T-helper 22 cell (primary cell): ENCODE measurements at places on chromosomes 11 and 22.

GRCh38 chr22:46238541-46238940 lies 11.6 kb downstream of the CDPF1 start:
- DNase-seq: no peak

- DNase-seq: no peak
Measured at GRCh38 chr11:119634301-119634700, 94.7 kb downstream of the NECTIN1 start.

- DNase-seq: no peak
Measured at GRCh38 chr11:101498891-101499290, 84.9 kb downstream of the TRPC6 start.

GRCh38 chr11:121134741-121135312 lies 33.8 kb downstream of the TECTA start:
- DNase-seq: no peak

DNA sequence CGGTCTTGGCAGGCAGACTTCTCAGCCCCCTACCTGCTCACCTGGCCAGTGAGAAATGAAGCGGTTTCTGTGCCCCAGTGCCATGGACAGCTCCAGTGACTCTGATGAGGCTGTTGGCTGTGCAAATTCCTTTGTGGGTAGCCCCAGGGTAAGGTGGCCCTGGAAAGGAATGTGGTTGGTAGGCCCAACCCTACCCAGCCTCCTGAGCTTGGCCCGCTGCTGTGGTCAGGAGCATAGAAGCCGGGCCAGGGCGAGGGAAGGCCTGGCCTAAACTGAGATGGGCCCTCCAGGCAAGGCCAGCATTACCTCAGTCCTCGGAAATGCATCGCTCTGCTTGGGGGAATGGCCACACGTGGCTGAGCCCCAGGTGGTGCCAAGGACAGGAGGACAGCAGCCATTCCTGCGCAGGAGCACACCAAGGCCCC lies 16.9 kb downstream of the DAGLA start:
- no peak for DNase-seq

DNA sequence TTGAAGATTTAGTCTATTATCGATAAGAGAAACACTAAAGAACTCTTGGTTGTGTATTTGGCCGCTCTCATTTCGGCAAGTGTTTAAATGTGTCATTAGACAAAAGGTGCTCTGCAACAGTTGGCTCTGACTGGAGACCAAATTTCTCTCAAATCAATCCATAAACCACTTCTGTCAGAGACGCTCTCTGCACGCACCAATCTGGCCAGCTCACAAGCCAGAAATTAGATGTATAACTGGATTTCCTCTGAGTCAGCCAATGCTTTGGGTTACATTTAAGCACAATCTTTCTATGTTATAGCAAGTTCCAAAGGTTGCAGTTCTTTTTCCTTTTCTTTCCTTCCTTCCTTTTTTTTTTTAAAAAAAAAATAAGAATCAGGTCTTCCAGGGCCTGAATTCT lies 17.6 kb upstream of the PARVA start:
- no peak for DNase-seq

DNA sequence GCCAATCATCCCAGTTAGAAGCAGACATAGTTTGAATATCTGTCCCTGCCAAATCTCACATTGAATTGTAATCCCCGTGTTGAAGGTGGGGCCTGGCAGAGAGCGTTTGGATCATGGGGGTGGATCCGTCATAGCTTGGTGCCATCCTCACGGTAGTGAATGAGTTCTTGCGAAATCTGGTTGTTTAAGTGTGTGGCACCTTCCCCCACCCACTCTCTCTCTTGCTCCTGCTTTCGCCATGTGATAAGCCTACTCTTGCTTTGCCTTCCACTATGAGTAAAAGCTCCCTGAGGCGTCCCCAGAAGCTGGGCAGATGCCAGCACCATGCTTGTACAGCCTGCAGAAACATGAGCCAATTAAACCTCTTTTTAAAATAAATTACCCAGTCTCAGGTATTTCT lies 5.0 kb upstream of the CCDC81 start:
- no peak for DNase-seq

- DNase-seq: no peak
Measured at GRCh38 chr22:25008666-25009065, 56.1 kb downstream of the KIAA1671 start.

GRCh38 chr11:121476379-121477032 lies 23.7 kb upstream of the SORL1-AS1 start:
- no peak for DNase-seq

GRCh38 chr22:22193923-22194322 lies 50.7 kb upstream of the VPREB1 start:
- no peak for DNase-seq

GRCh38 chr11:95684701-95685100 lies 104.9 kb downstream of the FAM76B start:
- no peak for DNase-seq

DNA sequence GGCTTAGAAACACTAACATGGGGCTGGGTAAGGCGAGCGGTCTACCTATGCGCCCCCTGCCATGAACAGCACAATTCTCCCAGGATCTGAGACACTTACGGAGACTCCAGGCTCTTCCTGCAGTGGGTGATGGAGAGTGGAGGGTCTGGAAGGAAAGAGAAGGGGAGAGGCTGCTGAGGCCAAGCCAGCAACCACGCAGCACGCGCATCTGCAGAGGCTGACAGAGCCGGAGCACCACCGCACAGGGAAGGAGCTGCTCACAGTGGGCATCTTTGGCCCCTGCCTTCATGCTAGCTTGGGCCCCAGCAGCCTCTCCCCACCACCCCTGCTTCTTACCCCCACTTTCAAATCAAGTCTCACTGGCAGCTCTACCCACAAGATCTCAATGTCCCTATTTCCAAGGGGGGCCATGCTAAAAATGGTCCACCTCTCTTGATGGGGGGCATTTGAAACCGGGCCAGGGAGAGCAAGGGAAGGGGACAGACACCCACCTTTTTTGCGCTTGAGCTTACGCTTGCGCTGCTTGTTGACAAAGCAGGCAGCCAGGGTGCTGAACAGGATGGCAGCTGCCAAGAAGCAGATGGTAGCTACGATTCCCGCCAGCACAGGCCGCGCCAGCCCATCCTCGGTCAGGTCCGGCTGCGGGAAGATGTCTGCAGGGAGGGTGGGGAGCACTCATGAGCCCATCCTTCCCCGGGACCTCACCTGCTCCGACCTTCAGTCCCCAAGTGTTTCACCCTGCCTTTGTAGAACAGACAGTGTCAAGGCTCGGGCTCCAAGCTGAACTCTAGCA lies 34.5 kb downstream of the IGSF9B start:
- no peak for DNase-seq

- DNase-seq: no peak
Measured at GRCh38 chr11:117825538-117826189, 1.1 kb upstream of the FXYD2 start.

- no peak for DNase-seq
Measured at GRCh38 chr22:34877506-34877905, 188.5 kb upstream of the ISX start.

GRCh38 chr11:12161137-12161536 lies 50.7 kb downstream of the MICAL2 start:
- DNase-seq: no peak

DNA sequence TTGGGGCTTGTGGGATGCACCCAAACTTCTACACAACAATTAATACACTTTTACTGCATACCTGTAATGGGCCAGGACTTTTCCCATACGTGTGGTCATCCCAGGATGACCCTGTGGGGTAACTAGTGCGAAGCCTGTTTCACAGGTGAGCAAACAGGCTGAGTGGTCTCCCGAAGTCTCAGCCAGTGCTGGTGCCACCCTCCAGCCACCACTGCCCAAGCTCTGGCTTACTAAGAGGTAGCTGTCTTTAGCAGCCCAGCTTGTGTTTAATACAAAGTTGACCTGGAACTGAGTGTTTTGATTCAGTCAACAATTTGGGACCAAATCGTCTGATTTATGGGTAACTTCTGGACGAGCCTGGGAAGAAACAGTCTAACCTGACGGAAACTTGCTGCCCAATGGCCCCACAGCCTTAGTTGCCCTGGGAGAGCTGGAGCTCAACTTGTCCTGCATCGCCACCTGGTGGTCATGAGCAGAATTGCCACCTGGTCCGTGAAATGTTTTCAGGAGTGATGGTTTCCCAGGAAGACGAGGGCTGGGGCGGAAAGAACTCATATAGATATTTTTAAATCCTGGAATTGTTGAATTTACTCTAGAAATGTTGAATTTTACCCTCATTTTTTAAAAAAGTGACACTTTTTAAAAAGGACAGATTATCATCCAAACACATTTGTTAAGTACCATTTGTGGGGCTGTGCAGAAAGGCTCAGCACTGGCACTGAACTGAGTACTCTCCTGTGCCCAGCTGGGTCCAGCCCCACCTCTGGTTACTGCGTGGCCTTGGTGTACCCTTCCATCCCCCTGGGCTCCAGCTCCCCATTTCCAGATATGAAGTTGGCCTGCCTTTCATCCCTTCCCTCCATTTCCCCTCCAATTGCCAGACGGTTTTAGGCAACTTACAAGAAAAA lies 95.5 kb upstream of the PARVA start:
- DNase-seq: peak; percentile 39

- DNase-seq: no peak
Measured at GRCh38 chr11:1619449-1619848, 2.5 kb downstream of the KRTAP5-4 start.

DNA sequence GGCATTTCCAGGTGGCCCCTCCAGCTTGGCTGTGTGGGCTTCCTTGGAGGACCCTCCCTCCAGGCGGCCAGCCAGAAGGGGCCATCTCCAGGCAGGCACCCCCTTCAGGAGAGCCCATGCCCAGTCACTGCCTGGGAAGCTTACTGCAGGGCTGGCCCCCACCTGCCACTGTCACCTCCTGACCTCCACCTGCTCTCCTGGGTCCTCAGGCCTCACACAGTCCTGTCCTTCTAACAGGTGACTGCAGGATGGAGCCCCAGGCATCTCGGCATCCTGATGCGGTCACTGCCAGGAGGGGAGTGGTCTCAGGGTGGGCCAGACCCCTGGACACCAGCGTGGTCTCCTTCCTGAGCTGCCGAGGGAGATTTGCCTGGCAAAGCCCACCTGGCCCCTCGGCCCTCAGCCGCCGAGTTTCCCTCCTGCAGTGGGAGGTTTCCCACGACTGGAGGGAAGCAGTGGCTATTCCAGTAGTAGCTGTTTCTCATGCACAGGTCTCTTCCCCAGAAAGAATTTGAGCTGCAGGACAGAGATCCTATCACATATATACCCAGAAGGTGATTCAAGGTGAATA lies 13.0 kb downstream of the TBX1 start:
- no peak for DNase-seq

DNA sequence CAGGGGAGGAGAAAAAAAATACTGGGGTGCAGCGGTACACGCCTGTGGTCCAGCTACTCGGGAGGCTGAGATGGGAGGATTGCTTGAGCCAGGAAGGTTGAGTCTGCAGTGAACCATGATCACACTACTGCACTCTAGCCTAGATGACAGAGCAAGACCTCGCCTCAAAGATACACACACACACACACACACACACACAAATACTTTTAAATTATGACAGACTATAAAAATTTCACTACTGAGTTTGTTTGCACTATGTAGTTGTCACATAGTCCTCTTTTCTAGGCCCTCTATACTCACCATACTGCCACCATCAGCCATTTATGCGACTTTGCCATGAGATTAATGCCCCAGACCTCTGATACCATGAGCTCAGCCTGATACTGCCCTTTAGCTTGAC lies 109.6 kb downstream of the MRTFA start:
- DNase-seq: no peak

DNA sequence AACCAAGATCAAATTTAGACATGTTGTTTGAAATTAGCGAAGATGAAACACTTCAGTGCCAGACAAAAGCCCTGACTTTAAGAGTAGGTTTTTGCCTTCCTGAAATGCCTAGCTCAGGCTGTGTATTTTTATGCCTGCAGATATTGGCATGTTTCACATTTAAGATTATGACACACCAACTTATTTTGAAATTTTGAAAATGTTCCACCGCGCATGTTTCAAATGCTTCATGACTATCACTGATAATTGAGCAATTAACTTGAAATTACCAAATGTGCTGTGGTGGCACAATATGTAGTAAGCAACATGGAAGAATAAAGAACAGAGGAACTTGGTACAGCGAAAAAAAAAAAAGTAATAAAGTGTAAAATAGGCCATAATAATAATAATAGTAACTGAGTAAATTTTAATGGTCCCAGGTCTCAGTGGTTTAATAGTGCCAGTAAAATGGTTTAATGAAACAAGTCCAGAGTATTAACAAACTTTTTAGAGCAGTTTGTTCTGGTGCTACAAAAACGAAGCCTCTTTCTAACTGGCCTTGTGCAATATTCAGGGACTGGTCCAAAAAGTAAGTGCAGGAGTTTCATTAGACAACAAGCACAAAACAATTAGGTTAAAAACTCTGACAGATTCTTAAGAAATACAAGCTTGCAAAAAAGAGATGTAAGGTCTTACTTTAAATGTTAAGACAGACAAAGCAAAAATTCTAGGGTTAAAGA lies 112.5 kb upstream of the SOX6 start:
- no peak for DNase-seq

GRCh38 chr22:27966168-27967064 lies 47.4 kb upstream of the PITPNB start:
- DNase-seq: no peak

DNA sequence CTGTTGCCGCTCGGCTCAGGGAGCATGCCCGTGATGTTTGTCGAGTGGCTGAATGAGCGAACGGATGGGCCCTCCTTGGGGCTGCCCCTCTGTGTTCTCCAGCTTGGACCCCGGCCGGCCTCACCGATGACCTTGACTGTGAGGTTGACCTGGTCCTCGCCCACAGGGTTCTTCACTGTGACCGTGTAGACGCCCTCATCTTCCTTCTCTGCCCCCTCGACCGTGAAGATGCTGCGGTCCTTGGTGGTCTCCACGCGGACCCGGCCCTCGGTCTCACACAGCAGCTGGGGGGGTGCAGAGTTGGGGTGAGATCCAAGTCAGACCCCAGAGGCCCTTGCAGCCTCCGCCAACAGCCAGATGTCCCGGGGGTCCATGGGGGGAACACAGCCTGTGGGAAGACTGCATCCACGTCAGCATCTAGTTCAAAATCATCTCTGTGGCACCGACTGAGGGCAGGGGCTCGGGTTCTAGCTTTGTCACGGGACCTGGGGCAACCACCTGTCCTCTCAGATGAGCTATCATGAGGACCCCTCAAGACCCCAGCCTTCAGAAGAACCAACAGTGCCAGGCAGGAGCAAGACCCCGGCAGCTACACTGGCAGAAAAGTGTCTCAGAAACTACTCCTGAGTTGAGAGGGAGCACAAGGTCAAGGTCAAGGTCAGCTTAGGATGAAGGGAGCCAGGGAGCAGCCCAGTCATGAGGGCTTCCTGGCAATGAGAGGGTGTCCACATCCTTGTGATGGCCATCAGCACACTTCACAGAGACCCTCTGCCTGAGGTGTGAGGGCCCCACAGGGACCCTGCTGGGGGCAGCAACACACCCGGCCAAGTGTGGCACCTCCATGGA lies 13.9 kb downstream of the MYBPC3 start:
- DNase-seq: no peak

DNA sequence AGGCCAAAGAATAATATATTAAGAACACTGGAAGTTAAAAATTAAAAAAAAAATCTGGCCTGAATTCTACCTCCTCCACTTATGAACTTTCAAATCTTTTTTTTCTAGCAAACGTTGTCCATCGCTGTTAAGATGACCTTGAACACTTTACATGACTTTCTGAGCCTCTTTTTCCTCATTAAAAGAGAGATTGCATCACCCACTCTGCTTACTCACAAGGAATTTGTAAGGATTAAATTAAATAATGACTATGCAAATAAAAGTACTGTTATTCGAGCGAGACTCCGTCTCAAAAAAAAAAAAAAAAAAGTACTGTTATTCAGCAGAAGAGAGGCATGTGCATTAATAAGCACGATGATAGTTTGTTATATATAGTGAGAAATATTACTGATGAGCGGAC lies 285.1 kb upstream of the CCDC90B start:
- no peak for DNase-seq
